Stimulated activated CD4-positive, alpha-beta T cell treated with anti-CD3 and anti-CD28 coated beads, Interleukin-1b, Interleukin-23, amount 100 ng/mL, for 48 hours (primary cell): ENCODE measurements at places on chromosomes 4 and X.

DNA sequence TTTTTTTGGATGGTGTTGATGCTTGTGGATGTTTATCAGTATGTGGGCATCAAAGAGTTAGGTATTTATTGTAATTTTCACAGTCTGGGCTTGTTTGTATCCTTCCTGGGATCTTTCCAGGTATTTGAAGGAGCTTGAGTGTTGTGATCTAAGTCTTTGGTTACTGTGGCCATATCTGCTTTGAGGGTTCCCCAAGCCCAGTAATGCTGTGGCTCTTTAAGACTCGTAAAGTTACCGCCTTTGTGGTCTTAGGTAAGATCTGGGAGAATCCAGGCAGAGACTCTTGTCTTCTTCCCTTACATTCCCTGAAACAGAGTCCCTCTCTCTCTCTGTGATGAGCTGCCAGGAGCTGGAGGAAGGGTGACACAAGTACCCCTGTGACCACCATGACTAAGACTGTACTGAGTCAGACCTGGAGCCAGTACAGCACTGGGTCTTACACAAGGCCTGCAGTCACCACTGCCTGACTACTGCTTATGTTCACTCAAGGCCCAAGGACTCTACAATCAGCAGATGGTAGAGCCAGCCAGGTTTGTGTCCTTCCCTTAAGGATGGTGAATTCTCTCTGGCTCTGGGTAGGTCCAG lies 62.2 kb downstream of the FMR1NB start:
- DNase-seq: peak; percentile 2

DNA sequence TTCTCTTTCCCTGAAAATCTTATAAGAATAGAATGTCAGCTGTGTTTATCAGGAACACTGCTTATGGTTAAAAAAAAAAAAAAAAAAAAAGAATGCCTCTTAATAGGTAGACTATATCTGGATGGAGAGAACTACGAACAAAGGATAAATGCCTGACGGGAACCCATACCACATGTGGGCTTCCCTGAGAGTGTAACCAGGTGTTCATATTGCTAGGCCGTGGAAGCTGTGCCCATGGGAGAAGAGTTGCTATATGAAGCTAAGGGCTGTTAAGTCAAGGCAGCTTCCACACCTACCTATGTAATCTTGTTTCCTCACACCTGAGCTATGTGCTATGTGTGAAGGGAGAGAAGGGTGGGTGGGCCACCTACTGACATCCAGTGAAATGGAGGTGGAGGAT lies 27.3 kb downstream of the TMEM184C start:
- DNase-seq: no peak

GRCh38 chr4:133484287-133484686 lies 335.2 kb downstream of the PCDH10 start:
- DNase-seq: no peak

GRCh38 chr4:154456240-154456639 lies 35.4 kb downstream of the DCHS2 start:
- DNase-seq: no peak

DNA sequence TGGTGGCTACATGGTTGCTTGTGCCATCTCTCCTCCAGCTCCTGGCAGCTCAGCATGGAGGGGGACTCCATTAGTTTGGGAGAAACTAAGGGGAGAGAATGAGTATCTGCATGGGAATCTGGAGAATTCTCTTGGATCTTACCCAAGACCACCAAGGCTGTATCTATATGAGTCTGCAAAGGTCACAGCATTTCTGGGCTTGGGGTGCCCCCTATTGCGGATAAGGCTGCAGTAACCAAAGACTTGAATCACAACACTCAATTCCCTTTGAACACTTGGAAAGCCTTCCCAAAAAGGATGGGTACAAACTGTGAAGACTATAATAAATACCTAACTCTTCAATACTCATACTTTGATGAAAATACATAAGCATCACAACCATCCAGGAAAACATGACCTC lies 623.5 kb upstream of the NR3C2 start:
- no peak for DNase-seq

- DNase-seq: no peak
These were observed 88.2 kb upstream of the USP9X start for GRCh38 chrX:40996886-40997530.

DNA sequence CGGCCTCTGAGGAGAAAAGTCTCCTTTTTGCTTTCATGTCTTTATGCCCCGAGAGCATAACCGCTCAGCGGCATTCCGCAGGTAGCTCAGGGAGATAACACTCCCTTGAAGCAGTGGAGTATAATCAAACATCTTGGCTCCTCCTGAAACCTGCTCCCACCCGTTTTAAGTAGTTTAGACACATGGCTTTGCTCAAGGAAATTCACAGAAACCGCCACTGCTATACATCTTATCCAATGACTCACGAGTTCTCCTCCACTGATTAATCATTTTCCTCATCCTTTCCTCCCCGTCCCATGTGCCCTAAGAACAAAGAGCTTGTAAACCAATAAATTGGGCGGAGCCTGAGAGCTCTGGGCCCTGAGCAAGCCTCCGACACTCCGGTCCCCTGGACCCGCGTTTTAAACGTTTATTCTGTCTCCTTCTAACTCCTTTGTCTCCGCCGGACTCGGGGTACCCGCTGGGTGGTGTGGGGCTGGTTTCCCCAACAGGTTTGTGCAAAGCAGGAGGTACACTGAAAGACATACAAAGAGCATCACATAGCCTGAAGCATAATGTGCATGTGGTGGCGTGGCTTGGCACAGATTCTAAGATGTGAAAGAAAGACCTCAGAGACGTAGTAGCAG lies 401.2 kb downstream of the TLL1 start:
- DNase-seq: no peak

DNA sequence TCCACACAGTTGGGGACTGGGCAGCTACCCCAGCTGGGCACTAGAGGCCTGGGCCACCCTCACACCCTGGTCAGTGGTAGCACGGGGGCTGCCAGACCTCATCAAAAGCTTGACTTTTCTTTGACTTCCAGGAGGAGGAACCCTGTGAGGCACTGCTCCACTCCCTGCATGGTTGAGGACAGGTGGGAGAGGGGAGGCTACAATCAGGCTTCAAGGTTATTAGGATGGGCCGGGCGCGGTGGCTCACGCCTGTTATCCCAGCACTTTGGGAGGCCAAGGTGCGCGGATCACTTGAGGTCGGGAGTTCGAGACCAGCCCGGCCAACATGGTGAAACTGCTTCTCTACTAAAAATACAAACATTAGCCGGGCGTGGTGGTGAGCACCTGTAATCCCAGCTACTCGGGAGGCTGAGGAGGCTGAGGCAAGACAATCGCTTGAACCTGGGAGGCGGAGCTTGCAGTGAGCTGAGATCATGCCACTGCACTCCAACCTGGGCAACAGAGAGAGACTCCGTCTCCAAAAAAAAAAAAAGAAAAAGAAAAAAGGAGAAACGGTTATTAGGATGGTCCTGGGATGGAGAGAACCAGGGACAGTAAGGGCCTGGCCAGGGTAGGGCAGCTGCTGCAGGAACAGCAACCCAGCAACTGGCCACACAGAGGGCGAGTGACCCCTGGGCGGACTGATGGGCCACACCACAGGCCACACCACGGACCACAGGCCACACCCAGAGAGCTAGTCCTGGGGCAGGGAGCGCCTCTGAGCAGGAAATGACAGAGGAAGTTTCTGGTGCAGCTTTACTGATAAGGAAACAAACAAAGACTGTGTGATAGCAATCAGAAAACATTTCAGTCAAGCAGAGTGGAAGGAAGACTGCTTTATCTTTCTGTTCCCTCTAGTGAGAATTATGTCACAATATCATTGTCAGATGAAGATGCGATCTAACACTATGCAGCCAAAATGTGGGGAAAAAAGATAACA lies 20.5 kb upstream of the OPN1LW start:
- peak; percentile 17 for DNase-seq

- no peak for DNase-seq
These were observed 3.6 kb downstream of the STARD8 start for GRCh38 chrX:68651110-68651509.

GRCh38 chr4:168864821-168865541 lies 145.1 kb downstream of the CBR4 start:
- no peak for DNase-seq

DNA sequence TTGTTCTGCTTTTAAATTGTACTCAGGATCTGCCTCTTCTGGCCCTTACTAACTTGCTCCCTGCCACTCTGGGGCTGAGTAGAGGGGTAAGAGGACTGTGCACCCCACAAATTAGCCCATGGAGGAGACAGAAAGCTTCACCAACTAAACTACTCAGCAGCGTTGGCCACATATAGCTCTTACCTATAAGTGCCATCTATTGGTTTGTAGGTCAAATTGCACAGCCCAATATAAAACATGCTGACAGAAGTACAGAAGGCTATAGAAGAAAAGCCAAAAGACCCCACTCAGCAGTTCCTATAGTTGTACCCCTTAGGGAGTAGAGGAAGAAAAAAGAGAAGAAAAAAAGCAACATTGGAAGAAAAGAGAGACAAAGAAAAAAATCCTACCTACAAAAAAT lies 341.2 kb upstream of the FMR1 start:
- no peak for DNase-seq

DNA sequence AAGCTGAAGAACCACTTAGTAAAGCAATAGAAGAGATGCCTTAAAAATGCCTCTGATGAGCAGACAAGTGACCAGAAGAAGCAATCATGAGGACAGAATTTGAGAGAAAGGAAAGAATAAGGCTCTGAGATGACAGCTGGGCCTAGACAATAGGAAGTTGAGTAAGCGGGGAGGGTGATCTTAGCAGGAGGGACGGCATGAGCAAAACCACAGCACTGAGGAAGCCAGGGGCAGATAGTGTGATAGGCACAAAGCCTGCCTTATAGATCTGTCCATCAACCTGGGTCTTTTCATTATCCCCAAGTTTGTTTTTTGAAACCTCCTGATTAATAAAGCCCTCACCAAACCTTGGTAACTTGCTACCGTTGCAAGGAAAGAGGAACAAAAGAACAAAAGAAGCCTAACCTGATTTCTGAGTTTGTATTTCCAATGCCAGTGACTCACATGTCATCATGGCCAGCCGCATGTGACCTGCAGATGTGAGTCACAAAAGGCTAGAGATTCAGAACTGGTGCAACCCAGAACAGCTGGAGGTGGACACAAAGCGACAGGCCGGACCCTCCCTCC lies 55.7 kb upstream of the PPARGC1A start:
- DNase-seq: no peak

DNA sequence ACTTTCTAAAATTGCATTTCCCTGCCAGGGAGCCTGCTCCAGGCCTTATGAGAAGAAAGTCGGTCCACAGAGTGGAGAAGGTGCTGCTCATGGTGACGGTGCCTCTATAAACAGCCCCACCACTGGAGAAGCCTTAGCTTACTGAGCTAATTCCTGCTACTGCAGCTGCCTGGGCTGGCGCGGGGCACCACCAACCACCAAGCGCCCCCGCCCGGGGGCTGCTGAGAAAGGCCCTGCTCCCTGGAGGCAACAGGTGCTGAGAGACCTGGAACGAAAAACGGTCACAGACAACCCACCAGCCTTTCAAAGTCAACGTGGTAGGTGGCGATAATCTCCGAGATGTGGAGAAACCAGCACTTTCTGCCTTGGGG lies 2.9 kb downstream of the HCFC1 start:
- no peak for DNase-seq

- no peak for DNase-seq
These were observed 280.9 kb upstream of the EPHA5 start for GRCh38 chr4:65951177-65951576.

GRCh38 chr4:140309124-140309870 lies 64.1 kb upstream of the SCOC start:
- no peak for DNase-seq

DNA sequence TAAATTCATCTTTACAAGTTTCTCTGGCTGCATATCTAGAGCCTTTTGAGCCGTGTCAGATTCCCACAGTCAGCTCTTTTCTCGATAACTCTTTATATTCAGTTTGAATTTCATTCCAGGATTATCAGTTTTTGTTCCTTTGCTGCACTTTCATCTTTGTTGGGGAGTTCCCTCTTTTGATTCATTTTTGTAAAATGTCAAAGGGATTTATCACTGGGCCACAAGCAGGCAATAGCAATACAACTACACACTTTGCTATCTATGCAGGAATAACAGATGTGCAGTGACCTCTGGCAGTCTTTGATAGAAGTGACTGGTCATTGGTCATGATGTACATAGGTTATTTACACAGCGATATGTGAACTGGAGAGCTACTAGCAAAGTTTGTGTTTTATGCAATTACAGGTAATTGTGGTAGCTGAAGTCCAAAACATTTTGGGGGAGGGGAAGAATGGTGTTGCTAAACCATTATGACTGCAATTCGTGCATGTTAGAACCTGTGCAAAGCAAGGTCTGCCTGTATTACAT lies 43.8 kb downstream of the HPGDS start:
- DNase-seq: no peak

GRCh38 chr4:146514651-146515357 lies 6.9 kb downstream of the SLC10A7 start:
- DNase-seq: no peak
